NCI-H1417 treated with DMSO at 0.1 percent for 48 hours (cell line): ENCODE measurements at places on chromosomes 7 and 10.

DNA sequence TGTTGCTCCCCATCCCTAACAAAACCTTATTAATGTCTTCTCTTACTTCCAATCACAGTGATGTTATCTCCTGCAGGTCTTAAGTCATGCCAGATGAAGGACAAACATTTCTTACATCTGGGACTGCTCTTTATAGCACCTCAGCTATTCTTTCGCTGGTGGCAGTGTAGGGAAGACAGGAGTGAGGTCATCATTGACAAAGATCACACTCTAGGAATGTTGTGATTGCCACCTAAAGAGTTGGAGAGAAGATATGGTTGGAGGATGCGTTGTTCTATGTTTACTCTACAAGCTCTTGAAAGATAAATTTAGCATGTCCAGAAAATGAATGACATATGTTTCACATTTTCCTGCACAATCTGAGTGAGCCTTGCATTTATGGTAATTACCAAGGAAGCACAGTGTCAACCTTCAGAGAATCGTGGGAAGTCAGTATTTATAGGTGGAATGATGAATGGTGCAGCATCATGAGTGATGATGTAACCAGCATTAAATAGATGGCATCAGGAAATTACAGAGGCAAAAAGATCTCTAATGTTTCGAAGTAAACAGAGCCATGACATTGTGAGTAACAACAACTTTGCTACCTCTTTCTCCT, 188.1 kb upstream of the STEAP1 start:
- no peak for DNase-seq

DNA sequence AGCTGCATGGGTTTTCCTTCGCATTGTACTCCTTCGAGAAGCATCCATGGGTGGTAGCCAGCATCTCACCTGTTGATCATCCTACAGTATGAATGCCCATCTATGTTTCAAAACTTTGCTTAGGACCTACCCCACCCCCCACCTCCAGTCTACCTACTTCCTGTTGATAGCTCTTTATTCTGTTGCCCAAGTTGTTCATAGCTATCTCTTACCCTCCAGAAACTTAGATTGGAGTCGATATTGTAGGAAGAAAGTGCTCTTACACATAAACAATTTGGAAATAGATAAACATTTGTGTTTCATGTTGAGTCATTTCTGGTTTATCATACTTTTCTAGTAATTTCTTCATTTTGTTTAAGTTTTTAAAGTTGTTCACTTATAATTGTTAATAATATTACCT, 90.1 kb downstream of the FAS start:
- DNase-seq: no peak

DNA sequence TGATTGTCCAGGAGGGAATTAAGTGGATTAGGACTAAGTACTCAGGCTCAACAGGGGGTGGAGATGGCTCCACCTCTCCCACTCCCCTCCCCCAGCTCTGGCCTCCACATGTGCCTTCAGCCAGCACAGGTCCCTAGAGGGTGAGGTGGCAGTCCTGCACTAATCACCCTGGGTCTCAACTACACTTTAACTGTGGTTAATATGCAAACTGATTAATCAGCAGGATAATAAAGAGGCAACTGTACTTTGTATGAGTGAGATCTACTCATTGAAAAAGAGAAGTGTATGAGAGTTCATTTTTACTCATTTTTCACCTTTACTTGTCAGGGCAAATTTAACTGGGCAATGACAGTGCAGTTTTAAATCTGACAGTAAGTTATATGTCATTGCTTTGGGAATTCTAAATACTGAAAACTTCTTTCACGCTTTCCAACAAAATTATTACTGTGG, 223.8 kb upstream of the CCDC6 start:
- no peak for DNase-seq

- no peak for DNase-seq
These were observed 62.0 kb upstream of the CAMK2B start for GRCh38 chr7:44387389-44387788.

DNA sequence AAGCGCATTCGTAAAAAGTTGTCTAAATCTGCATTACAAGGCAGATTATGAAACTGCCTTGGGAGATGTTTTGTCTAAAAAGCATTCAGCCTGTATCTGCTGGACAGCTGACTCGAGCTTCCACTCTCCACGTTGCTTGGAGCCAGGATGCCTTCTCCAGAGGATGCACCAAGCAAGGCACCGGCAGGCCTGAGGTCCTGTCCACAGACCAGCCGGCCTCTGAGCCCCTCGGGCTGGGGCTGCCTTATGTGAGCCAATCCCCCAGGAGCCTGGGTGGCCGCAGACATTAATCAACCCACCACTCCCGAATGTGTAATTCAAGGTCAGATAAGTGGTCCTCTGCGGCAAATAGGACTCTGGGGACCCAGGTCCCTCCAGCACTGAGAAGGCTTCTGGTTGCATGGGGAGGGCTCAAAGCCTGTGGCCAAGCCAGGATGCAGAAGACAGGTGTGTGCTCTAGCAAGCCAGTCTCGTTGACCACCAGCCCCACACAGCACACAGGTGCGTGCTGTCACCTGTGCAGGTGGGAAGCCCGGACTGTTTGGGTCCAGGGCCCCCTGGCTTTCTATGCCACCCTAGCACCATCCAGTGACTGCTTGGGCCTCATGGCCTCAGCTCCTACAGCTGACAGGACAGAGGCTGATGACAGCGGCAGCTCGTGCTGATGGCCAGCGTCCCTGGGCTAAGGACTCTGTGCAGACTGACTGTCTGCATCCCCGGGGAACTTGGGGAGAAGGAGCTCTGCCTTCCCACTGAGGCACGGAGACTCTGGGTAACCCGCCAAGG, 4.8 kb upstream of the RET start:
- no peak for DNase-seq

DNA sequence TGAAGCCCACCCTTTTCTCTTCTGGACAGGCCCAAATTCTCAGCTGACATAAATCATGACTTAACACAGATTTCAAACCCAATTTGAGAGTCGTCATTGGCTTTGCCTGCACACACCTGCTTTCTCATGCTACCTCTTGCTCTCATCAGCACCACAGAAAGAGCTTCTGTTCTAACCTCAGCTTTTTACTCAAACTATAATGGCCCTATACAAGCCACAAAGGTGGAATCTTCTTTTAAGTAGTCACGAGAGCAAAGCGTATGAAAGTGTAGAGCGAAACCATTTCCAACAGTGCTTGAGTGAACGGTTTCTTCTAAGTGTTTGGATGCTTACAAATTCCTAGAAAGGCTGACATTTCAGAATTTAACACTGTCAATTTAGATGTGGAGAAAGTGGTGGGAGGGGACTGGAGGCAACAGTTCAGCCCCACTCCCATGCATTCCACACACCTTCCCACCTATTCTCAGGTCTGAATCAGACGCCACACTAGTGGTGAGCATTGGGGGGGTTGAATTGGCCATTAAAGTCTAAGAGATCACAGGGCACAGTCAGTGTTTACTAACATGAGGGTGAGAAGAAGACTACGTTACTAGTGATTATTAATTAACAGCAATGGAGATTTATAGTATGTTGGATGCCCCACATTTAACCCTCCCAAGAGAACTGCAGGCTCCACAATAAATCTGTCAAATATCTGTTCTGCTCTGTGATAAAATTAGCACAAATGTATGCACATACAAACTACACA, 114.0 kb downstream of the PRKCQ start:
- no peak for DNase-seq

GRCh38 chr7:98483276-98483963, 82.5 kb upstream of the BAIAP2L1 start:
- DNase-seq: no peak

DNA sequence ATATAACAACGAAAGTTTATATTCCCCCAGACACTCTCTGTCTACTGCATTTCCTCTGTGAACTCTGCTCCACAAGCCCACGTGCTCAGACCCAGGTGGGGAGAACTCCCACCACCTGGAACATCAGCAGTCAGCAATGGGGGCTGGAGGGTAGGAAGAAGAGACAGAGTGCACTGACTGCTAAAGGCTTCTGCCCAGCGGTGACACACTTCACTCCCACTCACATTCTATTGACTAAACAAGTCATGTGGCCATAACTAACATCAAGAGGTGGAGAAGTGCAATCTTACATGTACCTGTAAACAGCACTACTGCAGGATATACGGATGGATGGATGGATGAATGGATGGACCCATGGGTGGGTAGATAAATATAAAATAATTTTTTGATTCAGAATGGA, 122.2 kb downstream of the MPP7 start:
- DNase-seq: no peak

DNA sequence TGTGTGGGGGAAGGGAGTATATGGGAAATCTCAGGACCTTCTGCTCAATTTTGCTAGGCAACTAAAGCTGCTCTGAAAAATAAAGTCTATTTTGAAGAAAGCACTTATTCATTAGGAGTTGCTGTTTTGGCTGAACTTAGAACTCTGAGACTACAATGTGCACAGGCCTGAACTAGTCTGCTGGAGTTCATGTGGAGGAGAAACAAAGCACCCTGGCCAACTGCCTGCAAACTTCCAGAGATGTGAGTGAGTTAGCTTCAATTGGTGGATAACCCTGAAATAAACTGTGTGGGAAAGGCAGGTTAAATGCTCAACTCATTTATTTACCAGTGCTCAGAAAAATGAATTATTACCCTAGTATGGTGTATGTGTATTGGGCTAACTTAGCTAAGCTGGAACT, 17.3 kb upstream of the FAM241B start:
- DNase-seq: no peak

- DNase-seq: no peak
These were observed 168.6 kb downstream of the MLLT10 start for GRCh38 chr10:21702633-21703111.

DNA sequence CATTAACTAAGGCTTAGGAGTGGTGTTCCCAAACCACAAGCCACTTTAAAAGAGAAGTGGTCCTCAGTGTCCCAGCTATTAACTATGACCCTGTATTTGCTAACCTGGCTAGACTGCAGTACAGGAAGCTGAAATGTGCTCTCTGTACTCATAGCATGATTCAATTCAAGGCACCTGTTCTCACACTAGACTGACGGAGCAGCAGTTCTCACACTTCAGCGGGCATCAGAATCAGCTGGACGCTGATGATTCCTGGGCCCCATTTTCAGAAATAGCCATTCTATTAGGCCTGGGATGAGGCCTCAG, 24.5 kb upstream of the MSRB2 start:
- no peak for DNase-seq

DNA sequence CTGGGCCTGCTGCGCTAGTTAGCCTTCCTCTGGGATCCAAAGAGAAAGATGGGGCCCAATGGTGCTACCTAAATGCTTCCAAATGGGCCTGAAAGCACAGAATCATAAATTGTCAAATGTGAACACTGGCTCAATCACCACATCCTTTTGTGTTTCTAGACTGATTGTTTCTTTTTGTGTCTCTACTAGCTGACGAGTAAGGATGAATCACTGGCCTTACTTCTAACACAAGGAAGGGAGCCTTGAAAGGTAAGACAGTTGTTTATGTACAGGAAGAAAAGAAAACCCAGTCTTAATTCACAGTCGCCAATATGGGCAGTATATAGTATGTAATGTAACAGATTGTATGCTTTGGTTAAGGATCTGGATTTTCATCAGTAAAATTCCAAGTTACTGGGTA, 89.5 kb downstream of the ZNF92 start:
- DNase-seq: no peak

DNA sequence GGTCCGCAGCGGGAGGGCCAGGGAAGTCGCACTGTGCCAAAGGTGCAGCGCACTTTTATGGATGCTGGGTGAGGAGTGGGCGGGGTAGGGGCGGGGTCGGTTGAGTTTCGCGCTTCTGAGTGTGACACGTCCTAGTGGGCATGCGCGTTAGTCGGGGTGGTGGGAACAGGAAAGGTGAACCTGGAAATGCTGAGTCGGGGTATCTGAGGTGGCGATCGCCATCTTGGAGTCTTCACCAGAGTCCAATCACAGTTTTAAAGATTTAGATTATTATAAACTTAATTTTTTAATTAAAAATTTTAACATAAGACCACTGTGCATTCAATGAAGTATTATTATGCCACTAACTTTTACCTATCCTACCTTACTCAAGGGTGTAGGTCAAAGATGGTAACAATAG, 45.7 kb downstream of the ZNF138 start:
- DNase-seq: no peak

- no peak for DNase-seq
These were observed 19.6 kb upstream of the ADD3 start for GRCh38 chr10:109988212-109988596.

GRCh38 chr7:52799817-52800216, 235.6 kb upstream of the POM121L12 start:
- no peak for DNase-seq

GRCh38 chr10:117198088-117198487, 799 bp downstream of the KCNK18 start:
- no peak for DNase-seq
